ENCODE measurements at places on chromosomes 3 and 15.

GRCh38 chr15:63353887-63354286, 27.8 kb downstream of the CA12 start:
- DNase-seq, result no peak

DNA sequence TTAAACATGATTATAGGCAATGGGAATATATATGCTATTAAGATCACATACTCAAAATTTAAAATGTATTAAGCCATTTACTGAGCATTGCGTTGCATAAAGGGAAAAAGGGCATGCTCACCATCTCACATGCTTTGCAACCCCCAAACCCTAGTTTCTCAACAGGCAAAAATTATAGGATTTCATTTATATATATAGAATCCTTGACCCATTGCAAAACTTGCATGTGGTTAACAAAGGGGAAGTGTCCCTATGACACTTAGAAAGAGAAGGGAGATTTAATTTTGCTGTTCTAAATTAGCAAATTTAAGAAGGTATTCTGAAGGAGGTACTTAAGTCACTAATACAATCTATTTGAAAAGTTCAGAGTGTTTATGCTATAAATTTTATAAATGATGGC, 837.8 kb downstream of the DIPK2A start:
- DNase-seq, result no peak

DNA sequence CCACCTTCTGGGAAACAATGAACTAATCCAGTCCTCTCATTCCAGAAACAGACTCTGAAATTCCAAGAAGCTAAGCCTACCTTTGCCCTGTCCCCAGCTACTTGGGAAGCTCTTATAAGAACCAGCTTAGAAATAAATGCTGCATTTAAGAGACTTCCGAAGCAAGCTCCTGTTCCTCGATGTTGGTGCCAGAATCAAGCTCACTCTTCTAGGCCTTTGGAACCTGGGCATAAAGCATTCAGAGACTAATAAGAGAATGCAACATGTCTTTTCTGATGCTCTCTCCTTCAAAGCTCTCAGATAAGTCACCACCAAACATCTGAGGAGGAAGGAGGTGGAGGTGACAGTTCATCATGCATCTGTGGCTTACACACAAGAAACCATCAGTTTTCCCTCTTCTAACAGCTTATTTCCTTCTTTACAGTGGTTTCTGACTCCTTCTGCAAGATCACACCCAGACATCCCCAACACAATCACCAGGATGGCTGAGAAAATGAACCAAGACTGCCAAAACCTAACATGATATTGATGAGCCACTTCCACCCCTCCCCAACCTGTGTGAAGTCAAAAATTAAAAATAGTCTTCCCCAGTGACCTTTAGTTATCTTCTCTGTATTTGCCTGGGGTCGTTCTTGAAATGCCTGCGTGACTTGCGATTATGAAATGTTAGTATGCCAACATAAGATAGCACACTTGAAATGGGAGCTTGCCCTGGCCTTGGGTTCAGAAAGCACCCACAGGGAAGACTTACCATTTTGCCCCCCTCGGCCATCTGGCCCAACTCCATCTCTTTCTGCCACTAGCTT, 11.5 kb downstream of the ARHGEF3 start:
- DNase-seq, result no peak

- no peak for DNase-seq
These were observed 14.9 kb upstream of the STX19 start for GRCh38 chr3:94043285-94043684.

DNA sequence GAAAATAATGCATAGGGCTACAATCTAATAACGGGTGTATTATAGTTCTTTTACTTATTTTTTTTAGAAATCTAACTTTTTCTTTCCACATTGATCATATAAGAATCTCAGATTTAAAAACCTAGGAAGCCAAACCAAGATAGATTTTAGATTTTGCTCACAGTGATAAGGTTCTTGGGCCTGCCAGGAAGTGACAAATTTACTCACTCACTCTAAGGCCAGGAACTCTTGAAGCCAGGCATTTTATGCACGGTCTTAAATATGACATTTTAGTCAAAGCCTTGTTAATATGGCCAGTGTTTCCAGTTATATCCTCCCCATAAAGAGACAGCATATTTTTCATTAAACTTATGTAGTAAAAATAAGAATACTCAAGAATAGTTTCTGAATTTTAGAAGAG, 271.4 kb downstream of the SQOR start:
- DNase-seq, result no peak

- DNase-seq, result no peak
These were observed 4.3 kb upstream of the LTF start for GRCh38 chr3:46468753-46469600.

- no peak for DNase-seq
These were observed 86.2 kb upstream of the PIAS1 start for GRCh38 chr15:67967871-67968431.

GRCh38 chr3:190709351-190709773, 153.1 kb downstream of the GMNC start:
- peak; percentile 86 for DNase-seq

- DNase-seq, result no peak
These were observed 41.1 kb downstream of the CCK start for GRCh38 chr3:42224658-42225421.

DNA sequence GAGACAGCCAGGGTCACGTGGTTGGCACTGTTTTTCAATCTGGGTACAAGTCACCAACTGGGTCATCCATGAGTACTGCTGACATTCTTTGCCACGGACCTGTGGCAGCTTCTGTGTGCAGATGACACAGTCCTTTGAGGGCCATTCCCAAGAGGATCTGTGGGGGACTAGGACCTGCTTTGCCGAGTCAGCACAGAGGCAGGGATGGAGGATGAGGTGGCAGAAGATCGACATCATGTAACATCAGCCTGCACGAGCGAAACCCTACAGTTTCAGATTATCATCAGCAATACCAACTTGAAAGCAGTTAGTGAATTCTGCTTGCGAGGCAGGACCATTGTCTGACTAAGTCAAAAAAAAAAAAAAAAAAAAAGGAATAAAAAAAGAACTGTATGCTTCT, 227.7 kb downstream of the FOXP1 start:
- DNase-seq, result no peak

- no peak for DNase-seq
These were observed 9.0 kb upstream of the ADGRG7 start for GRCh38 chr3:100600181-100601042.

GRCh38 chr15:98154863-98155262, 194.4 kb downstream of the ARRDC4 start:
- peak; percentile 35 for DNase-seq

DNA sequence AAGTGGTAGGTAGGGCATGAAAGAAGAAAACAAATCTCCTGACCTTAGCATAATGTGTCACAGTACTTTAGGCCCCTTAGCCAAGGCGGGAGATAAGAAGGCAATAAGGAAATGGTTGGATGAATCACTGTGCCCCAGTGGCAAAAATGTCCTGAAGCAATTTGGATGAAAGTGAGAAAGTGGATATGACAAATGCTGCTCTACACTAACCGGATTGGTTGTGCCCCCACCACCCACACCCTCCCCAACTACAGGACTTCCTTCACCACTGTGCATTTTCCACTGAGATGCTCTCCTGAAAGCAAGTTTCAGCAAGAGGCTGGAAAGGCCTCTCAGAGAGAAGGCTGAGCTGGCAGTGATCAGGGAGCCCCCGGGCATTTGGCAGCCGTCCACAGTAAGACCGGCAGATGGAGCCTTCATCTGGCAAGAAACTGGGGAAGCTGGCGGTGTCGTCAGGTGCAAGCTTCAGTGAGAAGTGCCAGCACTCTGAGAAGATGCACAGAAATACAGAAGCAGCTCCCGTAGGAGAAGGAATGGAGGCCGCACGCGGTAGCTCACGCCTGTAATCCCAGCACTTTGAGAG, 63.8 kb downstream of the ATP1B3 start:
- no peak for DNase-seq

DNA sequence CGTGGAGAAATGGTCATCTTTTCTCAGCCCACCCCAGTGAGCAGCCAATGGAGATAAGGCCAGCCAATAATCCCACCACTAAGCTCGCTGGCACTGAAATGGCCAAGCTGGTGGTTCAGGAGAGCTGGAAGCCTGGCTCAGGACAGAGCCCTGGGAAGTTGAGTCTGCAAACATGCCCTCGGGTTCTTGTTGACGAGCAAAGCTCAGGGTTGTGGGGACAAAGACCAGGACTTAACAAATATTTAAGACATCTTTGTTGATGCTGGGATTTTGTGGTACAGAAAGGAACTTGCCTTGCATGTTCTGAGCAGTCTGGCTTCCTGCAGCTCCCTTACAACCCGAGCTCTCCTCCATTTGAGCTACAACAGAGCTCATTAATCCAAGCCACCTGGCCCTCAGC, 4.4 kb downstream of the FAH start:
- no peak for DNase-seq

DNA sequence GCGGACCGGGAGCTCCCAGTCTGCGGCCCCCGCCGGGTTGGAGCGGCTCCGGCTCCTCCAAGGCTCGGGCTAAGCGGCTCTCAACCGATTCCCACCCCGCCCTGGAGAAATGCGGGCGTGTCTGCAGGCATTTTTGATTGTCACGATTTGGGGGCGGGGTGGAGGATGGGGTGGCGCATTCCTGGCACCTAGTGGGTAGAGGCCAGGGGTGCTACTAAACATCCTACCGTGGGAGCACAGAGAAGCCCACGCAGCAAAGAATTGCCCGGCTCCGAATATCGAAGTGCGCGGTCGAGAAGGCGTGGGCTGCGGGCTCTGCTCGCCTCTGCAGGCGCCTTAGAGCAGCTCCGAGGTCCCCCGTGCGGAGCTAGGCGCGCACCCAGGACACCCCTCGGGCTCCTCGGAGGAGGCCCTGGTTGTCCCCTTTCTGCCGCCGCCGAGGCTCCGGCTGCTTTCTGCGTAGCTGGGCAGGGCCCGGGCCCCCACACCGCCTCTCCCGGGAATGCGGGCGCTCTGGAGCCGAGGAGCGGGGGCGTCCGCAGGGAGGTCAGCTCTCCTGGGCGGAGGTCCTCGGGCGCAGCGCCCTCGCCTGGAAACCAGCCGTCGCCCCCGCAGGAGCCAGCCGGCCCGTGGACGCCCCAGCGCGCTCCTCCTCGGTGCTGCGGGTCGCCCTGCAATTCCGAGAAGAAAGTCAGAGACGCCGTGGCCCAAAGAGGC, 16.5 kb upstream of the LAMP3 start:
- no peak for DNase-seq

DNA sequence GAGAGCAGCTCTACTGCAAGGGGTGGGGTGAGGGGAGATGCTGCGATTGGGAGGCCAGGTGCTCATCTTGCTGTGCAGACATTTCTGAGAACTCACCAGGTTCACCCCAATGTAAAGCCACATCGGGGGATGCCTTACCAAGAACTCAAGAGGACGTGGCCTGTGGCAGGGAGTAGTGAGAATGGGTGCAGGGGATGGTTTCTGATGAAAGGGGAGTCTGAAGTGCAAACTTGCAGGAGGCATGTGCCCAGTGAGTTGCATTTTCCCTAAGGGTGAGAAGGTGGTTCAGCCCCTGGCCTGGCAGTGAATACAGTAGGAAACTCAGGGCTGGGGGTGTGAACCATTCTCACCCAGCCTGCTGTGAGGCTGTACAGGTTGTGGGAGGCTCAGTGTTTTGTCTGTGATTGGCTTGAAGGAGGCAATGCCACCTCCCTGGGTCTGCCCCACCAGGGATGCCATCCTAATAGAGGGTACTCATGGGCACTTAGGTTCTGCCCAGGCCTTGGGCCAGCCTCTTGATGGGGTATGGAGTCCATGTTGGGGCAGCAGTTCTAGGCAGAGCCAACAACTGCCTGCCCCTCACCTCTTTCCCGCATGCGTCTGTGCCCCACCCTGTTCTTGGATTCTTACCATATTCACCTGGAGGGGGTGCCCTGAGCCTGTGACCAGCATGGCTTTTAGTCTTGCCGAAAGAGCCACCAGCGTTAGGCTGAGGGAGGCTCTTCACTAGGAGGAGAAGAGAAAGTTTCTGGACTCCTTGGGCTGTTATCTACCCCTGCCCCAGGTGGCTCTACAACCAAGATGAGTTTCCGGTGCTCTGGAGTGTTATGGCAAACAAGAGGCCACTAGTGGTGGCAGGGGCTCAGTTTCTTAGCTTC, 4.5 kb downstream of the HEMK1 start:
- DNase-seq, result no peak

DNA sequence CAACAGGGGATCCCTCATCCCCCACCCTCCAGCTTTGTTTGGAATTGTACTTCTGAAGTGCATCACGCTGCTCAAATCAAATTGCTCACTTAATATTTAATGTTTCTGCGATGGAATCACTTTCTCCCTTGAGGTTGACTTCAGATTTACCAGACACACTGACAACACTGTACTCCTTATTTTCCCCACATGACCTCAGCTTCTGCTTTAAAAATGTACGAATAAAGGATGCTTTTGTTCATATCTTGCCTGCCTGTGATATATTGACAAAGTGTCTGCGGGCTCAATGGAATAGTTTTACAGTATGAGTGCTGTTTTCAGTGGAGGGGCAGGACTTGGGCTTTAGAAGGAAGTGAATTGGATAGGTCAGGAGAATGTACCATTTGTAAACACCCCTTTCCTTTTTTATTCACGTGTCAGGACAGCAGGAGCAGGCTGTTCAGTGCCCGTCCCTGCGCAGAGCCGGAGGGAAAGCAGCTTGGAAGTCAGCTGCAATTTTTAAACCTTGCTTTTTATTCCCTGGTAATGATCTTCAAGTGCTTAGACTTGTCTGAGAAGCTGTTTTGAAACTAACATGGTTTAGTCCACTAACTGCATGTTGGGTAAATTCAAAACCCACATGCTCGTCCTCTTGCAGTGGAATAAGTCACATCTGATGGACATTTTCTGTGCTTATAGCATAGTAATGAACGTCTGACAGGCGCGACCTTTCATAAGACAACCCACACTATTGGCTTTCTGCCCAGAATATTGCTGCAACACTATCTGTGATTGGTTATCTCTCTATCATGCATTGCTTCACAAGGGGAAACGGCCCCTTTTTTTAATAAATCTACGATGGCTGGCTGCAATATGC, 29.9 kb downstream of the MBNL1 start:
- peak; percentile 90 for DNase-seq

GRCh38 chr15:62494197-62494596, 329.1 kb upstream of the C2CD4B start:
- no peak for DNase-seq

- no peak for DNase-seq
These were observed 156.2 kb downstream of the NUP210 start for GRCh38 chr3:13263770-13264467.

- no peak for DNase-seq
These were observed 80.5 kb upstream of the PLXND1 start for GRCh38 chr3:129686941-129687340.

DNA sequence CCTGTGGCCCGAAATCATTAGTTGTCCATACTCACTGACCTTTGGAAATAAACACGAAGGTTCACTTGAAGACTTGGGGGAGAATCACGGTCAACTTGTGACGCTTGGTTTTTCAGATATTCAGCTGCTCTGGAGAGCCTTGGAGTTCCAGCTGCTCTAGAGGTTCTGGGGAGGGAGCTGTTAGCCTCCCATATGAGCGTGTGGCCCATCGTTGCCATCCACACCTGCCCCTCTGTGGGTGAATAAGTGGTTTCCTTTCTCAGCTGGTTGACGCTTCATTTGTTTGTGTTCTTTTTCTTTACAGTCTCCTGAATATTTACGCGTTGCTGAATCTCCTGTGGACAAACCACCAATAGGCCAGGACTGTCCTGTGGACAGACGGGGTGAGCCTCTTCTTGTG, 35.6 kb downstream of the APBA2 start:
- no peak for DNase-seq
